ENCODE measurements at places on chromosomes 12 and 14. TPM values are rescaled to one million over a fixed set of nuclear protein-coding genes. Genes with fewer than 3 reads are reported as not detected.

Gene PAX9
- polyA plus RNA-seq = 0.27 TPM

Gene NINJ2
- 0.76 TPM for polyA plus RNA-seq

Gene PTGER2
- polyA plus RNA-seq = 5.6 TPM

- DNase-seq = no peak
These were observed 209.2 kb downstream of the C12orf75 start for GRCh38 chr12:105539735-105540134.

Gene EP400
- 28.1 TPM for polyA plus RNA-seq

Gene IL23A
- polyA plus RNA-seq = 0.59 TPM

DNA sequence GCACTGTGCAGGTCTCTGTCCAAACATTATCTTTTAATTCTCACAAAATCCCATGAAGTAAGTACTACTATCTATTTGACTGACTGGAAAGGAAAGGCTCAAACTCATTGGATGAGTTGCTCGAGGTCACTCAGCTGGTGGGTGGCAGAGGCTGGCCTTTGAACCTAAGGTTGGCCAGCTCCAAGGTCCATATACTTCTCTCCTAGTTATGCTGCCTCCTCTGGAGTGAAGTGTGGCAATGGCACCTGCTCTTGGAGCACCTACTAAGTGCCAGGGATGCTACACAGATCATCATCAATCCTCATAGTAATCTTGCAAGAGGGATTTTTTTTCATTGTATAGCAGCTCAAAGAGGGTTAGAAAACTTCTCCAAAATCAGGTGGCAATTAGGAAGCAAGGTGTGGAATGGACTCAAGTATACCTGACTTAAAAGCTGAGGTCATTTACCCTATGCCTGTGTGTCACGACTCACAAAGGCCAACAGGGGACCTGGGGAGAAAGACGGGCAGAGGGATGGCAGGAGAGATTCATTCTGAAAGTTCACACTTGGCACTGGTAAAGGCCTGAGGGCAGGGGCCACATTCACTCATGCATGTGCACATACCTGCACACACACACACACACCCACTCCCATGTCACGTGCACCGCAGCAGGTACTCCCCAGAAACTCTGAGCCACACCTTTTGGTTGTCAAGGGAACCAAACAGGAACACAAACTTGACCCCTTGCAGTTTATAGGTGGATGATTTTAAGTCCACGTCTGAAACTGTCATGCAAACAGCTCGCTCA lies 146.4 kb downstream of the FOXN3 start:
- DNase-seq = no peak

DNA sequence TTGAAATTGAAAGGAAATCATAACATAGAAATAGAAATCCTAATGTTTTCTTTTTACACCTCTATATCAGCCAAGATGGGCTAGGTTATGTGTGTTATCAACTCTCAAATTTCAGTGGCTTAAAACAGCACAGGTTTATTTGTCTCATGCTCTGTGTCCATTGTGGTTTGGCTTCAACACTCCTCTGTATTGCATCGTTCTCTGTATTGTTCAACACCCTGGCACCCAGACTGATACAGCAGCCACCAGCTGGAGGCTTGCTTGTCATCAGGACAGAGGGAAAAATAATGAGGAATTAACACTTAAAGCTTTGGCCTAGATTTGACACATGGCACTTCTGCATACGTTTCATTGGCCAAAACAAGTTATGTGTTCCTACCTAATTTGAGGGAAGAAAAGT lies 234.2 kb upstream of the ARHGAP5 start:
- no peak for DNase-seq

DNA sequence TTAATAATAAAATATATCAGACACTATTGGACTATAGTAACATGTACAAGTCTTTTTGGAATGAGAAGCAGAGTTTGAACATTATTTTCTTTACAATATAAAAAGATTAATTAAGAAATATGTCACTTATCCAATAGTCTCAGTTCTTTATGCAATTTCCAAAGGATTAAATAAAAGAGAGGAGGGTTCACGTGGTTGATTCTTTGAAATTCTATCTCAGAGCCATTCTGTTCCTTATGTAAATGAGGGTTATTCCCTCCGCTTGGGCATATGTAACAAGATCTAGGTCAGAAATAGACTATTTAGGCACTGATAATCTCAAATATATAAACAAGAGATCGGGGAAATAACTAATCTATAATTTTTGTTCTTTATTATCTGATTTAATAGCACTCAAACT lies 2.1 kb upstream of the TUBA1A start:
- DNase-seq = no peak

DNA sequence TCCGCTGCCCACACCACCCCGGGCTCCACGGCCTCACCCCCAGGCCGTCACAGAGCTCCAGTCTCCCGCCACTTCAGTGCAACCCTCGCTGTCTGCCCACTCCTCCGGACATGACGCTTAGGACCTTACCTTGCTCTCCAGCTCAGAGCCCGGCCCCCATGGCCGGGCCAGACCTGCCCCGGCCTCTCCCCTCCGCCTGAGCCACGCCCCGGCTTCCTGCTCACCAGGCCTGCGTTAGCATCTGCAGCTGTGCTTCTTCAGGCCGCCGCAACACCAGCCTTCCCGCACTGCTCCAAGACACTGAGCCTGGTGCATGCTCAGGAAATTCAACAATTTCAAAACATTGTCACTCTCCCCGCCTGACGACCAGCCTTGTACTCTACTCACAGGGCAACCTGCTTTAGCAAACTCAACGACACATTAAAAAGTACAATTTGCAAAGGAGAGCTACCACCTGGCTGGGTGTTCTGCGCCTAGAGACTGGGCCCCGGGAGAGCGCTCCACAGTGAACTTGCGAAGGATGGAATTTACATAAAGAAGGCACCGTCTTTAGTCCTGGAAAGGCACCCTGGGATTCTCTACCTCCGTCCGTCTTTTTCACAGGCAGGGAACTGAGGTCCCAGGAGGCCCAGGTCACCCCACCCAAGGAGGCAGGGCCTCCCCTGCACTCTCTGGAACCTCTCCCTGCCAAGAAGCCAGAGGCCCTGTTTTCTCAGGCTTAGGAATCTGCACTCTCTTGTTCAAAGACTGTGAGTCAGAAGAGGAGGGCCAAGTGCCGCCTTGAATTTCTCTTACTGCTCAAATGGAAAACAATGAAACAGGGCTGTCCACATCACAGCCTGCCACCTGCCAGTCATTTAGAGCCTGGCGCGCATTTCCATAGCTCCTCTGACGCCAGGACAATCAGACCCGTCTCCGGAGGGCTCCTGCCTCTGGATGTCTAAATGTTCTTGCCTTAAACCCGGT lies 51.3 kb downstream of the STX2 start:
- DNase-seq = no peak

Gene GRIP1
- 28.3 TPM for polyA plus RNA-seq

- no peak for DNase-seq
These were observed 553.6 kb upstream of the ATP2B1 start for GRCh38 chr12:90262251-90262650.

Gene IL22
- not detected for polyA plus RNA-seq

DNA sequence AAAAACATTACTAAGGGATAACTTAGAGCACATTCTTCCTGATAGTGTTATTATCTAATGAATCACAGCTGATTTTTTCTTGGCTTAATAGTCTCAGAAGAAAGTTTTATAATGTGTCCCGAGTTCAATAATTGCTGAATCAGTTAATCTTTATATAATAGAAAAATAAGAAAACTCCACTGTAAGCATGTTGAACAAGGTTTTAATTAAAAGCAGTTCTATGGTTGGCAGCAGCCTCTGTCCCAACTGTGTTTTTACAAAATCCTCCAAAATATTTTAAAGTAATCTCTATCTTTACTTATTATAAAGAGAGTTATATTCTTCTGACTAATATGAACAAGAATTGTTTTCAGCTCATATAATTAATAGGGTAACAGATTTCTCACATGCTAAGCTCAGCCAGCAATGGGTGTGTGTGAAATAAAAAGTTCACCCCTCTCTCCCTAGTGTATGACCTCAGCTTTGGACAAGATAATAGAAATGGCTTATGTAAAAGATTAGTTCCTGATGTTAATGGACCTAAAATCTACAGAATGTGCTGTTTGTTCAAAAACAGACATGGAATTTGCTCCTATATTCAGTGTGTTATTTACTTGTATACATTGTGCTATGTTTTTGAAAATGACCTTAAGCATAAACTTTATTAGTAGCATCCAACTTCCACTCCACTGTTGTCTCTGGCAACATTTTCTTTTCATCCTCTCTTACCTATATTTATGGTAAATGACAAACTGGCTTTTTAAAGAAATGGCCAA lies 67.1 kb upstream of the DCN start:
- no peak for DNase-seq

Gene ACSM4
- not detected for polyA plus RNA-seq

GRCh38 chr14:74975059-74975810 lies 19.8 kb upstream of the PGF start:
- no peak for DNase-seq

GRCh38 chr12:107144990-107145389 lies 51.6 kb upstream of the CRY1 start:
- no peak for DNase-seq

GRCh38 chr14:101408077-101408831 lies 153.0 kb upstream of the DIO3 start:
- no peak for DNase-seq

DNA sequence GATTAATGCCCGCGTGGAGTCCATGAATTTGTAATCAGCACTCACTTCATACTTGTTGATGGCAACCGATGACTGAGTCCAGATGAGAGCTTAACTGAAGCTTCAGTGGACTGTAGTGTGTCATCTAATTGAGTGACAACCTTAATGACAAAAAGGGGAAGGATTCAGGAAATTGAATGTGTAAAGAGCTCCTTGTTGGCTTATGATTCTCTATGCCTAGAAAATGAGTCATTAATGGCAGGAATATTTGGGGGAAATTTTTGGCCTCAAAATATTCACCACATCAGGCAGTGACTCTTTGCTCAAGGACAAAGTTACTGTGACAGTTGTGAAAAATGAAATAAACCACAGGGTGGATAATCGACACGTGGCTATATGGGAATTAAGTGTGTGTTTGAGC lies 55.3 kb upstream of the STON2 start:
- no peak for DNase-seq

DNA sequence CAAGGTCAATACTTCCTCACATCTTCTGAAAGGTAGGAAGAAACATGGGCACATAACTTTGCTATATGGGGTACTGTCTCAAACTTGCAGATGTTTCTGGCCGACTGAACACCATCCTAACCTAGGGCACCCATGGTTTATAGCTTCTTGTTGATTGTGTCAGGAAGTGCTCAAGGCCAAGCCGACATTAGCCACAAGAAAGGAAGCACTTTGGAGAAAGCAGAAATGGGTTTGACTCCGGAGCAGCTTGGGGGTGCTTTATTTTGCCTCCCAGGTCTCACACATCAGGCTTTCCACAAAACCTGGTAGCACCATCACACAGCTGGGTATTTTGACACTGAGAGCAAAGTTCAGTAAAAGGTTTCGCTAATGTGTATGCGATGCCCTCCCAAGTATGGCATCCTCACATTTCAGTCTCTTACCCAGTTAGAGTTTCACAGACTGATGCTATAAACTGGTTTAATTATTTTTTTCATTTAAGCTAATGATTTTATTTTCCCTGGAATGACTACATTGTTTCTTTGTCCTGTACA lies 25.2 kb upstream of the BHLHE41 start:
- DNase-seq = no peak

Gene PTGDR
- polyA plus RNA-seq = 0.92 TPM

GRCh38 chr12:101743724-101744472 lies 4.6 kb upstream of the SYCP3 start:
- no peak for DNase-seq

Gene GLIPR1L1
- polyA plus RNA-seq = 0.65 TPM

DNA sequence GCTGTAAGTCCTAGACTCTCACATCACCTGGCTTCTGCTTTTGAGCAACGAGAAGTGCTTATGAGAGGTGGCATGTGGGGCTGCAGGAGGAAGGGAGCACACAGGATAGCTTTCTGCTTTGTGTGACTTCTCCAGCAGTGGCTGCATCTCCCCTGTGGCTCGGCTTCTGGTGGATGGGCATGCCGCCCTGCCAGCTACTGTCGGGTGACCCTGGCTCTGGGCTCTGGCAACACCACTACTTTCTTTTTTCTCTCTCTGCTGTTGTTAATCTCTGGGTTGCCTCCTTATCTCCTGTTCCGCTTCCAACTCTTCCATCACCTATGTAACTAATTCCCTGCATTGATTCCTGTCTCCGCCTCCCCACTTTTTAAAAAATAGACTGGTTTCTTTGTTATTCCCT lies 209.1 kb upstream of the DAAM1 start:
- no peak for DNase-seq

Gene CLBA1
- polyA plus RNA-seq = 34.9 TPM

GRCh38 chr12:104588047-104588920 lies 131.5 kb downstream of the CHST11 start:
- DNase-seq = peak; percentile 36

GRCh38 chr14:99382071-99382470 lies 98.6 kb downstream of the SETD3 start:
- DNase-seq = no peak

DNA sequence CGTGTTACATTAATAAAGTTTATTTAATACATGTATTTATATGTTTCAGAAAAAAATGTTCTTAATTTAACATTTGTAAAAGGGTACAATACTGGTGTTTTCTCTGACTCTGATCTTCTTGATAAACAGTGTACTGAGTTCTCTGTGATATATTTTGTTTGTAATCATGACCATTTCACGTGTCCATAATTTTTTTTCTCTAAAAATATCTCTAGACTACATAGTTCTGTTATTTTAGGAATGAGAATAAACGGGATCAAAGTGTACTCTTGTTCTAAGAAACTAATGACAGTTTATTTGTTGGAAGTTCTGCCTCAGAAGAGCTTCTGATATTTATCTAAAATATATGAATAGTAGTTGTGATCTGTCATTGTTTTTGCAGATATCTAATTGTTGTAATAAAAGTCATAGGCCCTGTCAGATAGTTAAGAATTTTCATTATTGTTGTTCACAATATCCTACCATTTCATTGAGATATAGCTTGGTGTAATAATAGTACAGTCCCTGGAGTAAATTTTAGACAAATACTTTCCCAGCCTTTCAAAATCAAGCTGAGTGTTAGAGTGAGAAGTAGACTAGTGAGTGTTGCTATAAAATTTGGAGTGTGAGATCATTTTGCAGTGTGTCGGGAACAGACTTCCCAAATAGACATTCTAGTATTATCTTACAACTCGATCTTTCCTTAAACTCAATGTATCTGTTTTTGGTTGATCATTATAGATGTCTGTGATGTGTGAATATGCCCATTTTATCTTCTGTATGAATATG lies 86.2 kb downstream of the ERC1 start:
- DNase-seq = no peak

GRCh38 chr14:69240527-69241173 lies 19.3 kb upstream of the GALNT16 start:
- DNase-seq = no peak

Gene PZP
- 0.16 TPM for polyA plus RNA-seq

DNA sequence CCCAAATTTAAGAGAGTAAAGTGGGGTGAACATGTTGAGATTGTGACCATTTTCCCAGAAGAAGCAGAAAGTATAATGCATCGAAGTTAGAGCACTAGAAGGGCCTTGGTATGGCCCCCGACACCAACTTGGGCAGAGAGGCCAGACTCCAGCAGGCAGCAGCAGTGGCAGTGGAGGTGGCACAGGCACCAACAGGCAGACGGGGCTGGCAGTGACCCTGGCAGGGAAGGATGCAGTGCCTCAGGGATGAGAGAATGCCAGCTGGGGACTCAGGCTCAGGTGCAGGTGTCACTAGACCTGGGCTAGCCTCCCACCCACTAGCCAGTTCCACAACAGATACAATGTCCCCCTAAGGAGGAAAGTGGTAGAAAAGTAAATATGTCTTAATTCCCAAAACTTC lies 27.7 kb upstream of the AMIGO2 start:
- no peak for DNase-seq

Gene SLC17A8
- 0.32 TPM for polyA plus RNA-seq

GRCh38 chr12:132278401-132279183 lies 50.8 kb downstream of the GALNT9 start:
- no peak for DNase-seq

Gene SIX4
- polyA plus RNA-seq = 5.3 TPM

Gene FAIM2
- polyA plus RNA-seq = 3.0 TPM
